ENCODE measurements at places on chromosomes 12 and 14.

GRCh38 chr12:130357241-130357640, 19.6 kb downstream of the PIWIL1 start:
- DNase-seq, result no peak

DNA sequence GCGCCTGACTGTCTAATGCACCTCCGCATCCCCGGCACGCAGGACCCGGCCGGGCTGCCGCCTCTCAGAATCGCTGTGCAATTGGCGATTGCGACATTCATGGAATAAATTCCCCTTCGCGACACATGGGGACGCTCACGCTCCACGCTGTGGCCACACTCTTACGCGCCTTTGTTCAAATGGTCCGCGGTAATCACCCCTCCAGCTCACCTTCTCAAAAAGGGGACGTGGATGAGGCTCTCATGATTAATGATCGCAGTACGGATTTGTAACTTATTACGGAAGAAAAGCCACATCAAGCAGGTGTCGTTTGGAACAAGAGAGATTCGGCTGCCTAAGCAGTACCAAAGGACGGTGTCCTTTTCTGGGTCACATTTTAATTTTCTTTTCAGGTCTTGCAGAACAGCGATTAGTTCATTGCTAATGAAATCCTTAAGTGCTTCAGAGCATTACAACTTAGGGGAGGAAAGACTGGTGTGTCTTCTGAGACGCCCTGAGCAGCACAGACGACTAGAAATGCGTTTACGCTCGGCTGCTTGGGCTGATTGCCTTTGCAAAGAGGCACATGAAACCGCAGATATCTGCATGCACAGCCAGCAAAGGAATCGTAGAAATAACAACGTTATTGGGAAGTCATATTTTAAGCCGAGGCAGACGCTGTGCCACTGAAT, 37.3 kb upstream of the ADGRD1 start:
- DNase-seq, result no peak

- DNase-seq, result no peak
Observed at GRCh38 chr14:20578784-20579502, 8.9 kb downstream of the RNASE11 start.

DNA sequence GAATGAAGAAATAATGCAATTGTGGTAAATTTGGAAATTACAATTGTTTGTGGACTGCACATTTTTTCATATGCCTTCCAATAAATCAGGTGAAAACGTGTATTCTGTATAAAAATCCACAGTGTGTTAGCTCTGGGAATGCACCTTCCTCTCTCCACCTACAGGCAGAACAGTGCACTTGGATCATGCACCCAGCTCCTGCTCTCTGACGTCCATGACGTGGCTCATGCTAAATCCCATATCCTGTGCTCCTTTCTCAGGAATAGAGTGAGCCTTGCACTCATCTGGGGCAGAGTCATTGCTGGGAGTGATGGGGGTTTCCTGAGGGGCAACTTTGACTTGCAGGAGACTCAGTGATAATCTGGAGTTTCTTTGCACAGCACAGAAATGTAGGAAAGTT, 1282.1 kb downstream of the TMEM121 start:
- DNase-seq, result no peak

Data from stimulated activated CD8-positive, alpha-beta memory T cell treated with anti-CD3 and anti-CD28 coated beads, Interleukin-4, amount 100 ng/mL, for 1 hour (primary cell).